OCI-M1 (cell line): ENCODE measurements at places on chromosomes 12 and 14.
A peak's percentile ranks its signal among the peaks of the same experiment; 100 is the strongest.

- peak; percentile 59 for DNase-seq
Measured at GRCh38 chr12:43836475-43836989, 651 bp downstream of the TMEM117 start.

DNA sequence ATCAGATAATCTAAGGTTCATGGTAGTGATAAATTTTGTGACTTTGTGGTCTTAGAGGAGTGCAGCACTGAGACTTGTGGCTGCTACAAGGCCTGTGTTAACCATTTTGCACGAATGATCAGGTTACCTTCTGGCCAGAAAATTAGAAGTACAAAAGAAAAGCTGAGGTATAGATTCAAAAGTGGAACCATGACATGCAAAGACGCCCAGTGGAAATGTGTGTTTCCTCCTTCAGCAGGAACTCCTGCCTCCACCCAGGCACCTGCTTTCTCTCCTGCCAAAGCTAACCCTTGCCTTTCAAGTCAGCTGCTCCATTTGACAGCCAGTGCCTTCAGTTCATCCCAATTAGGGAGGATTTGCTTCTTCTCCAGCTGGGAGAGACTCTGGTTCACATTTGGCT is 10.1 kb downstream of the PDE6H start:
- DNase-seq: no peak

DNA sequence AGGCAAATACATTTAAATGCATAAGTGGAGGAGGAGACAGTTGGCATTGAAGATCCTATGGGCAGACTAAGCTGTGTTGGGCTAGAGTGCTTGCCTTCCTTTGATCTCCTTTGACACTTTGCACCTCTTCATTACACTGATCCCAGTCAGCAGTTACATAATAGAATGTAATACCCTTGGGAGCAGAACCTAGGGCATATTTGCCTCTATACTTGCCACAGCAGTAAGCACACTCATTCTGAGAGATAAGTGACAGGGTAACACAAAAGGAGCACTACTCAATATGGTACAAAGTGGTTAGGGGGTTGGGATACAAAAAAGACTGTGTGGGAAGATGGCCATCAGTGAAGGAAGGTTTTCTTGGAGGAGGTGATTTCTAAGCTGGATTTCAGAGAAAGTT is 9.0 kb downstream of the MARS1 start:
- DNase-seq: no peak

GRCh38 chr14:99938376-99938775 is 126.8 kb upstream of the EVL start:
- no peak for DNase-seq

- DNase-seq: peak; percentile 73
Measured at GRCh38 chr12:19915392-19916195, 452.7 kb upstream of the PDE3A start.

GRCh38 chr12:22355011-22355580 is 20.6 kb upstream of the ST8SIA1 start:
- DNase-seq: no peak

- no peak for DNase-seq
Measured at GRCh38 chr12:71128191-71128788, 29.5 kb downstream of the TSPAN8 start.
